ENCODE measurements at places on chromosomes 4 and X.
A peak's percentile ranks its signal among the peaks of the same experiment; 100 is the strongest.

- DNase-seq = no peak
Measured at GRCh38 chrX:101442085-101442484, 34.1 kb downstream of the HNRNPH2 start.

GRCh38 chrX:65866146-65866545, 173.7 kb downstream of the VSIG4 start:
- DNase-seq = no peak

GRCh38 chr4:140069066-140069465, 84.9 kb downstream of the MAML3 start:
- DNase-seq = no peak

DNA sequence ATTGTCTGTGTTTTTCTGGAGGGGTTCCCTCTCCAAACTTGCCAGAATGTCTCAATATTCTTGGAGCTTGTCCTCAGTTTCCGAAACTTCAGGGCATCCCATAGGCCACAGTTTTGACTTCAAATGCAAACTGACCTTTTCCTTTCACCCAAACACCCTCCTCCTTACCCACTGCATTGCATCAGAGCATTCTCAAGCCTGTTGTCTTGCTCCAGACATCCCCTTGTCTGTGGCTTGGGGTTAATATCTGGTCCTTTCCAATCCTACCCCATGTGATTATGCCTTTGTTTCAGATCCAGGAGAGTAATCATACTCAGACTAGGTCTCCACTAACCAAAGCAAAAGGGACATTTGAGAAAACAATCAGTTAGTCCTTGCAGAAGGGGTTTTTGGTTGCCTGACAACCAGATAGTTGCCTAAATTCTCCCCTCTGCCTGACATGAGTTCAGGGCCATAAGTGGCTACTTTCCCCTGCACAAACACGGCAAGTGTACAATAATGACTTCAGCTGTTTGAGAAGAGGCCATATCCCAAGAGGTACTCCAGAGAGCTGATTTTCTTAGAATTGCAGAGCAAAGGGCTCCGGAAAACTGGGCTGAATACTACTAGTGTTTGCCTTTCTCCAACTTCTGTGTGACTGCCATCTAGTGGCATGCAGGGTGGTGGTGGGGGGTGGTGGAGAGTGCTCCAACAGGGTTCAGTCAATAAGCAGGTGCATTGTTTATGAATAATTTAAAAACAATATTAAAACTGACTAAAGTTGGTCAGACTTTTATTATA, 130.2 kb downstream of the CHRDL1 start:
- no peak for DNase-seq

- no peak for DNase-seq
Measured at GRCh38 chr4:93337196-93337595, 491.4 kb upstream of the ATOH1 start.

DNA sequence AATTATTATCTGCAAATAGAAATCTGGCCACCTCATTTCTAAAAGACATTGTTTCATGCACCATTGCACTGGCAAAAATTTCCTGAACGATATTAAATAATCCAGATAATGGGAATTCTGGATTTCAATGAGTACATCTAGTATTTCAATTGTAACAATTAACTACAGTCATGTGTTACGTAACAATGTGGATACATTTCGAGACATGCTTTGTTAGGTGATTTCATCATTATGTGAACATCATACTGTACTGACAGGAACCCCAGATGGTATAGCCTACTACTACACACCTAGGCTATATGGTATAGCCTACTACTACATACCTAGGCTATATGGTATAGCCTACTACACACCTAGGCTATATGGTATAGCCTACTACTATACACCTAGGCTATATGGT, 14.8 kb downstream of the LAMTOR3 start:
- DNase-seq = no peak

- no peak for DNase-seq
Measured at GRCh38 chr4:74335341-74336021, 27.2 kb downstream of the EPGN start.

- no peak for DNase-seq
Measured at GRCh38 chr4:52317361-52317879, 266.3 kb downstream of the SPATA18 start.

DNA sequence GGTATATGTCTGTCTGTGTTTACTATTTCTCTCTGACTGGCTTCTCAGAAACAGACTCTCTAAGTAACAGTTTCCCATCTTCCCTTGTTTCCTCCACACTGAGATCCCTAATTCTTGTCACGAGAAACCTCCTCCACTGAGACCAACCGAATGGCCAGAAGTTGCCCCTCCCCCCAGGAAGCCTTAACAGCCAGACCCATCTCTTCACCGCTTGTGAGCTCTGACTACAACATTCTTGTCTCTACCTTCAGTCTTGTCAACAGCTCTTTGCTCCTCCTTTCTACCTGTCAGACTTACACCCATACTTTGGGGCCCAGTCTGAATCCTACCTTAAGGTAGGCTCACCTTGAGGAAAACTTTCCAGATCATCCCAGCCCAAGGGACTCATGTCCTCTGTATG, 90.8 kb downstream of the NHSL2 start:
- DNase-seq = no peak

DNA sequence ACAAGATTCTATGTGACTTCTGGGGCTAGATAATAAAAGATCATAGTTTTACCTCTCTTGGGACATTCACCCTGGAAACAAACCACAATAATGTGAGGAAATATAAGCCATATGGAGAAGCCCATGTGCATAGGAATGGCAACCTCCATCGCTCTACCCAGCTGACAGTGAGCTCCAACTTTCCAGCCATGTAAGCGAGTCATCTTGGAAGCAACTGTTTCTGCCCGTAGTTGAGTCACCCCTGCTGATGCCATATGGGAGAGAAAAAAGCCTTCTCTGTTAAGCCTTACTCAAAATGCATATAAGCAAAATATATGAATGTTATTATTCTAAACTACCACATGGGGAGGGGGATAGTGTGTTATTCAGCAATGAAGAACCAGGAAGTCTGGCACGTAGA, 31.4 kb upstream of the RELL1 start:
- no peak for DNase-seq

DNA sequence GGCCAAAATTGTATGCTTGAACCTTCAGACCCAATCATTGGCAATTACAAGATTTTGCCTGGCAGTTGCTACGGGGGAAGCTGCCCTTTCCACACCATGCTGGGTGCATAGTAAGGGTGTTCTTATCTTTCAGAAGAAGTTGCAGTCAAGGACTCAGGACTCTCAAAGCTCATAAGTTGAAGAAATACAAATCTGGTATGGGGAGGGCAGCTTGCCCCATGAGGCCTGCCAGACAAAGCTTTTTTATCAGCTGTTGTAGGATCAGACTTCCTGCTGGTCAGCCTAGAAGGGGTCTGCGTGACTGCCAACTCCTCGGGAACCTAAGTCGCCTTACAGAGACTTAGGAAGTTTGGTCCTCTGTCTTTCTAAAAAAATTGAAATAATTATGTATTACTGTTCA, 174.9 kb upstream of the TECRL start:
- no peak for DNase-seq

GRCh38 chr4:158722291-158722916, 792 bp downstream of the PPID start:
- DNase-seq = peak; percentile 18

DNA sequence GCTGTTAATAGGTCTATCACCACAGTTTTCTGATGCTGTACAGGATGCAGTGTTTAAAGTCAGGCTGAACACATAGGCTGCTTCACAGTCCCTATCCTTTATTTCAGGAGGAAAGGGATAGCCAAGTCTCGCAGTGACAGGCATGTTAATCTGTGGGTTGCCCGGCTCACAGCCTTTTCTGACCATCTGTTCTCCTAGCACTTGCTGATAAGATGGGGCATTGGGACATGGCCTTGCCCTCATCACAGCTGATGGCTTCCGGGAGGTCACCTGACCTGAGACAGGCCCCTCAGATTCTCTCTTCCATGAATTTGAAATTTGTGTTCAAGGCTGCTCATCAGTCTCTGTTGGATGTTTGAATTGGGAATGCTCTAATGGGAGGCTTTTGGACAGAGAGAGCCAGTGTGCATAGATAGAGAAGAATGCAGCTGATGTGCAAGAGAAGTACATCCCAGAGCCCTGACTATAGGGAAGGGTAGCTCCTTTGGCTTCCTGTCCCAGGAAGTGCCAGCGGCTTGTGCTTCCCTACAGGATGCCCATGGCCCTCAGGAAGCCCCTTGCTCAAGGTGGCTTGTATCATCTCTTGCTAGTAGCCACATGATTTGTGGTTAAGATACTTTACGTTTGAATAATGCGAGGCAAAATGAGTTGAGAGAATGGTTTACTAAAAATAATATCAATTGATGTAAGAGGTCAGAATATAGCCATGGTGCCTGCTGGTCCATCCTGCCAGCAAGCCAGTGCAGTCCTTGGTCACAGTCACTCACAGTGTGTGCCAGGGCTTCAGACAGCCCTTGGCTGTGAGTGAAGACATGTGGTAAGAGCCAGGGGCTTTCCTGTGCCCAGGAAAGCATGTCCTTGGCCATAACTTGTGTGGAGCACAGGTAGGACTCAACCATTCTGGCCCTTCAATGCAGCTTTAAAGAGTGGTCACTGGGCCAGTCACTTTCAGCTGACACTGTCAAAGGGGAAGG, 88.6 kb downstream of the TSPAN7 start:
- DNase-seq = no peak

DNA sequence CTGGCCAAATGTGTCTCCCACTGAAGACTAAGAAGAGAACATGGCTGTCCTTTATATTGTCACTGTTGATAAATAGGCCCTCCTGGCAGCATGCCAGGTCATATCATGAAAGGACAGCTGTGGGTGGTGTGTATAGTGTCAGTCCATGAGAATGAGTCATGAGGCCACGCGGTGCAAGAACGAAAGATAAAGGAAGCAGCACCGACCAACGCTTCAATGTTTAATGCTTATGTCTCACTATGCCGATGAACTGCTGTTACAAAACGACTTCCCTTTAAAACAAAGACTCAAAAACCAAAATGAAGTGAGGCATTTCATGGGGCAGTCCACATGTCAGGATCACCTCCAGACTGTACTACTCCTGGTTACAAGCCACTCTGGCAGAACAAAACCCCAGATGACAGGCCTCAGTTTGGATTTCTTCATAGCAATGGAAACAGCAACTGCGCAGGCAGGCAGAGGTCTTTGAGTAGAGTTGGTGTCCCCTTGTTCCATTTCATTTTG, 5.2 kb upstream of the TCEANC start:
- no peak for DNase-seq

- DNase-seq = no peak
Measured at GRCh38 chrX:23373129-23373804, 38.6 kb downstream of the PTCHD1 start.

GRCh38 chr4:37562592-37562991, 123.6 kb downstream of the RELL1 start:
- DNase-seq = no peak

DNA sequence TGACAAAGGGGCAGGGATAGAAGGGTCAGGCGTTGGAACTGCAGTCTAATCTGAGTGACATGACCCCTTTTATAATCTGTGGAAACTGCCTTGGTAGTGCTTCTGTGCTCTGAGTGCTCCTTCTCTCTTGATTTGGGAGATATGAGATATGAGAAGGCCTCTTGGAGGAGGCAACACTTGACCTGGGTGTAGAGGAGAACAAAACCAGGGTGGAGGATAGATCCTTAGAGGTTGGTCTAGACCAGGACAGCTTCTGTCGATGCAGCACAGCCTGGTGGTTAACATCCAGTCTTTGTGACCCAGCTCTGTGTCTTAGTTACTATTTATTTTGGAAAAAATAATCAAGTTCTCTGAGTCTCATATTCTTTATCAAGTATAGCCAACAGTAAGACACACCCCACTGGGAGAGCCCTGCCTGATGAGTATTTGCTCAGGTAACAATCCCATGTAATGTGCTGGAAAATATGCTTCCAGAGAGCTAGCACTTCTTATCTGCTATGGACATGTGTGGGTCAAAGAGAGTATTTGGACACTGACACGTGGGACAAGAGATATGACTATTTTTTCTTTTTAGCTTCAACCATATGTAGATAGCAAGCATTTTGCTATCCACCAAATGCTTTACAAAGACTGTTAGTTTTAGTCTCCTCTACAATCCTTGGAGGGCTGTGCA, 9.1 kb downstream of the USP51 start:
- DNase-seq = no peak

- DNase-seq = no peak
Measured at GRCh38 chr4:177016541-177017141, 223.9 kb upstream of the VEGFC start.

All from right renal pelvis (tissue), 4 donors.